ENCODE measurements at places on chromosomes 12 and 14. TPM values are rescaled to one million over a fixed set of nuclear protein-coding genes. Genes with fewer than 3 reads are reported as not detected.

COA8 gene
- 16.7 TPM for total RNA-seq

IAPP gene
- not detected for total RNA-seq

SLC5A8 gene
- not detected for total RNA-seq

TMCC3 gene
- 17.9 TPM for total RNA-seq

OLR1 gene
- total RNA-seq, result not detected

LTBP2 gene
- total RNA-seq, result 0.77 TPM

GPRC5A gene
- total RNA-seq, result 28.9 TPM

CMA1 gene
- not detected for total RNA-seq

CBLN3 gene
- 0.36 TPM for total RNA-seq

RESF1 gene
- 17.9 TPM for total RNA-seq

HOXC10 gene
- total RNA-seq, result not detected

KLRF1 gene
- 0.36 TPM for total RNA-seq

CIROP gene
- total RNA-seq, result not detected

USP44 gene
- 0.33 TPM for total RNA-seq

SCAF11 gene
- total RNA-seq, result 111 TPM

UNG gene
- total RNA-seq, result 37.6 TPM

CLEC4D gene
- total RNA-seq, result not detected

LMNTD1 gene
- total RNA-seq, result not detected

CLEC4C gene
- not detected for total RNA-seq

C12orf54 gene
- total RNA-seq, result not detected

SLC16A7 gene
- 11.6 TPM for total RNA-seq

LRRK2 gene
- total RNA-seq, result 32.7 TPM

ZFC3H1 gene
- 43.6 TPM for total RNA-seq

A2M gene
- 29.6 TPM for total RNA-seq

POU6F1 gene
- 5.8 TPM for total RNA-seq

ZBTB39 gene
- 7.0 TPM for total RNA-seq

NOXRED1 gene
- total RNA-seq, result 1.4 TPM

GOLGA5 gene
- 62.9 TPM for total RNA-seq

DIP2B gene
- 67.4 TPM for total RNA-seq

NINJ2 gene
- not detected for total RNA-seq

PUS7L gene
- 10.0 TPM for total RNA-seq

THTPA gene
- 29.6 TPM for total RNA-seq

CORO1C gene
- total RNA-seq, result 146 TPM

HAL gene
- total RNA-seq, result under 0.01 TPM

DBX2 gene
- not detected for total RNA-seq

HOXC13 gene
- total RNA-seq, result not detected

NFATC4 gene
- total RNA-seq, result 16.8 TPM

FOXG1 gene
- total RNA-seq, result not detected

KRT77 gene
- not detected for total RNA-seq

OR10AD1 gene
- not detected for total RNA-seq
